Fibroblast of skin of abdomen (primary cell): ENCODE measurements at places on chromosomes 2 and 18.

DNA sequence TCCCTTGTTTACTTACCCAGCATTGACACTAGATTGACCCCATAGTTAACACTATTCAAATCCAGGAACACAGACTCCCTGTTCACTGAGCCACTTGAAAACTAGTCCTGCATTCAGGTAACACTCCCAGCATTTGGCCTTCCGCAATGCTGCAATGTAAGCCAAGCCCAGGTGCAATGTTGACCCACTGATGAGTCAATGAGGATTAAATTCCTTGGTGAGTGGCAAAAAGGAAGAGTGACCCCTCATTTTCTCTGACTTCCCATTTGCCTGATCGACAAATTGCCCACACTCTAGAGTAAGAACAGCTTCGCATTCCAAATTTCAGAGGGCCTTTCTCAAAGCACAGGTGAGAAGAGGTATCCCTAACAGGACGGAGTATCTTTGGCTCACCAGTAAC, 251.9 kb downstream of the FBXO15 start:
- no peak for DNase-seq

DNA sequence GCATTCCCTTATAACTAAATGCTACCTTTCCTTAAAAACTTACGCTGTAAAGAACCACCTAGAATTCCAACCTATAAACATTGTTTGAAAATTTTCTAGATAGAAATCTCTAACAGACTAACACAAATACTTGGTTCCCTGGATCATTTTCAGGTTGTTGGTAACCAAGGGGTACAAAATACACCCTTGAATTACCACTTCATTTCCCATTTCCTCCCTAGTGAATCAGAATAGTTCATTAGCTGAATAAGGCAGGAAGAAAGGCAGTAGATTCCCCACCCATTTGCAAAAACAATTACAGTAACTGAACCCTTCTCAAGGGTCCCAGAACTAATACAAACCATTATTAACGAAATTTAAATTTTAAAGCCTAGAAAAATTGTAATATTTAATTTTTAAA, 5.5 kb downstream of the MEX3C start:
- no peak for DNase-seq

DNA sequence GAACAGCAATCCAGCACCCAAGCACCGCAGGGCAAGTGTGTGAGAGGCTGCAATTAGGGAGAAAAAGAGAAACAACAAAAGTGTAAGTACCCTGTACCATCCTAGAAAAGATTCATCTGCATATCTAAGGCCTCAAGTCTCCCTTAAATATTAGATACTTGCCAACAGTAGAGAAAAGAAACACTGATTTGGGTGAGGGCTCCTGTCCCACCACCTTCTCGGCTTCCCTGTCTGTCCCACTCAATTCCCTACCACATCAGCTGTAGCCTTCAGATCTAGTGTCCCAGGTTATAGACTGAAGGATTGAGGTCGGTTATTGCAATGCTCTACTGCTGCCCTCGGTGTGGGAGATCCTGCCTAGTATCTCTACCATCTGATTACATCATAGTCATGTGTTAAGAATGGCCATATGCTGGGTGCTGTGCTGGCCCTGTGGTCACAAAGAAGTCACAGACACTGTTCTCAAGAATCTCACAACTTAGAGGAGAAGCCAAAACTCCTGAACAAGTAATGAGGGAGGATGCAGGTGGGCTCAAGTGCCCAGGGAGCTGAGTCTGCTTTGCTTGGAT, 2.5 kb downstream of the RAX start:
- DNase-seq, result no peak

- no peak for DNase-seq
Observed at GRCh38 chr2:61898810-61899209, 6.7 kb upstream of the COMMD1 start.

GRCh38 chr18:13382366-13382953, 163.9 kb downstream of the LDLRAD4 start:
- peak; percentile 54 for DNase-seq

DNA sequence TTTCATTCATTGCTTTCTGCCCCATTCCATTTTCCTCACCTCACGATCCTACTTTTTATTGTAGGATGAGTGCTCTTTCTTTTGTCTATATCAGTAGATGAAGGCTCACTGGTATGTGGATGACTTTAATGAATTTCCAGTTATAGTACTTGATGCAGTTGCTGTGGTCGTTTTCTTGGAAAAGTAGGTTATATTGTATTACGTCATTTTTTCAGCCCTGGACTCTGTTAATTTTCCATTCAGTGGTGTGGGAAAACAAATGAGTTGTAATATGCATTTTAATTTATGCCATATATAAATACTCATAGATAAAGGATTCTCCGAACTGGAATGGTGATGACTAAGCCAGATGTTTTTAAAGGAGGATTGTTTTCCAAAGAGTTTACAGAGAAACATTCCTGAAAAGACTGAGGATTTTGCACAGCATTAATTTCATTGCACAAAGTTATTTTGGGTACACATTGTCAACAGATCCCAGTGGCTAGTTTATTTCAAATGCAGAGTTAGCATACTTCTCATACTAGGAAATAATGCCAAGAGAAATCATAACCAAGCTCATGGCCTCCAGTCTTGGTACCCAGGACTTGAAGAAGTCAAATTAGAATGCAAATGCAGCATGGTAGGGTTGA, 189.7 kb downstream of the PAX3 start:
- DNase-seq, result peak; percentile 27
